ENCODE measurements at places on chromosomes 12 and 14.
A peak's percentile ranks its signal among the peaks of the same experiment; 100 is the strongest.

DNA sequence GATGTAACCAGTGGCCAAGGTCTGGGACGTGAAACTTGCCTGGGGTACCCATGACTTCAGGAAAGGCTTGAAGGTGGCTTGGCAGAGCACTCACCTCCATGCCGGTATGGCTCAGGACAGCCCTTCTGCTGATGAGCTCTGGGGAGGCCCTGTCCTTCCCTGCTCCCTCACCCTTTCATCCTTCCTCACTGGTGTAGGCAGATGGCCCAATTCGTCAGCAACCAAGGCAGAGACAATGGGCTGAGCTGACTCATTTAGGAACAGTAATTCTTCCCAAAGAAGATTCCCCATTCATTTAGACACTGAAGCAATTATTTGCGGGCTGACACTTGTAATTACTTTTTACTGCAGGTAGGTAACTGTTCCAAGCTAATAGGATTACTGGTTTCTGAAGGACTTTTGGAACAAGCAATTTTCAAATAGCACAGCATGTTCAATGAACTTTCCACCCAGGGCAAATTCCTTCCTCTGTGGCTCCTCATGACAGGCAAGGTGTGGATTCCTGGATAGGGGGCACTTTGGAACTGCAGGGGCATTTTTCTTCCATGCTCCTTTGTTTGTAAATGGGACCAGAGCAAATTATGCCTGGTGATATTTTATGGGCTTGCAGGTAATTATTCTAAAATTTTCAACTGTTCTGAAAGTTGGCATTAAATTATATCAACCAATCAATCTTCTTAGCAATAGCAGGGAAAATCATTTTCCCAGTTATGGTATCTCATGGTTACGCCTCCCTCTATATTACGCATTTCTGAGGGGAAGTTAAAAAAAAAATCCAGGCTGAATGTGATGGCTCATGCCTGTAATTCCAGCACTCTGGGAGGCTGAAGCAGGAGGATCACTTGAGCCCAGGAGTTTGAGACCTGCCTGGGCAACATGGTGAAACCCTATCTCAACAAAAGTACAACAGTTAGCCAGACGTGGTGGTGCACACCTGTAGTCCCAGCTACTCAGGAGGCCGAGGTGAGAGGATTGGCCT is 24.1 kb upstream of the NRDE2 start:
- DNase-seq = no peak

DNA sequence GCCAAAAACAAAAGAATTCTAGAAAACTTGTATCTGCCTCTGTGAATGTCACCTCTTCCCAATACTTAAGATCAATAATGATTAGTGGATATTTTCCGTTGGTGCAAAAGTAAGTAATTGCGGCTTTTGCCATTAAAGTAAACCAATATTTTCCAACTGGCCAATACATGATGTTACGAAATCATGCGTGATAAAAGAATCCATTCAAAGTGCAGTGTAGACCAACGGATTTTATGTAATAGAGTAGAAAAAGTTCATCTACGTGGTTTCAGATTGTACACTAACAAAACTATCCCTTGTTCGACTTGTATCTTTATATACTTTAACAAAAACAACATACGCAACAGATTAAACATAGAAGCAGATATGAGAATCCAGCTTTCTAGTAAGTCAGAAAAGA is 626 bp upstream of the ZNF268 start:
- DNase-seq = no peak

GRCh38 chr12:100584256-100584655 is 10.8 kb downstream of the GAS2L3 start:
- DNase-seq = no peak

GRCh38 chr12:20194171-20194570 is 174.2 kb upstream of the PDE3A start:
- no peak for DNase-seq

DNA sequence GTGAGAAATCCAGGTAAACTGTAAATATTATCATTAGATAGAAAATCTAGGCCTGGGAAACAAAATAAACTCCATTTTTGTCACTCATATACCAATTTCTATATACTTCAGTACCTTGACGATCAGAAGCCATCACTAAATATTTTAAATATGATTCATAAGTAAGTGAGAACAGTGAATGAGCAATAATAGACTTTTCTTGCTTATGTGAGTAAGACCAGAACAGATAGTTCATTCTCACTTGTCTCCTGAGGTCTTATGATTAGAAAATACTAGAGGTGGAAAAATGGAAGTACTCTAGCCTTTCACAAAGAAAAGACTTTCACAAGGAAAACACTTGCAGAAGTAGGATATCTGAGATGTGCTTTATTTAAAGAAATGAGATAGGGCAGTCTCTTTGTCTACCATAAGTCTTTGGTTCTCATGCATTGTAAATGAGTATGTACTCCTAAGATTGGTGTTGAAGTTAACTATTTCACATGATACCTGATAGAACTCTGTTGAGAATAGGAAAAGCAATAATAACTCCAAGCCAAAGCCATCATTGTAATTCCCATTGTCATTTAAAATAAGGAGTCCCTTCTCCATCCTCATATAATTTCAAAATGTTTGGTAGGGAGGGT is 10.1 kb upstream of the SMCO3 start:
- DNase-seq = no peak

DNA sequence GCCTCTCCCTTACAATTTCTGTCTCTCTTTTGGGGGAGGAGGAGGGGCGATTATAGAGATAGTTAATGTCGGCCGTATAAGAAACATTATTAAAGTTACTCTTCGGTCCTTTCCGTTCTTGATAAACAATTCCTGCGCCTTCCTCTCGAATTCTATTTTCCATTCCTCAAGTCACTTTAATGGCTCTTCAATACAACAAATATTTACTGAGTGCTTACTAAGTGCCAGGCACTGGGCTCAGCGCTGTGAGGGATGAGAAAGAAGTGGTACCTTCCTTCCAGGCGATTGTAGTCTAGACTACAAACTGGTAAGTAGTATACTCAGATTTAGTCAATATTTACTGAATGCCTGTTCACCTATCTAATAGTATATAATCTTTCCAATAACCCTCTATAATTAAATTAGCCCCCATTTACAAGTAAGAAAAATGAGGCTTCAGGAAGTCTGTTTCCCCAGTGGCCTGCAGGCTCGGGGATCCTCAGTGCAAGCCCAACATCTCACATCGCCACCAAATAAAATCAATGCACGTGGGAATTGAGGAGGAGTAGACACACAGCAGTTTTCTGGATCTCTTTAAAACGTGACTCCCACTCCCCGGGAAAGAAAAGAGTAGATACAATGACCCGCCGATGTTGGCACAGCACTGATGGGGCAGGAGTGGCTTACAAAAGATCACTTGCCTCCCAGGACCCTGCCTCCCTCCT is 589 bp upstream of the ZNF219 start:
- no peak for DNase-seq

DNA sequence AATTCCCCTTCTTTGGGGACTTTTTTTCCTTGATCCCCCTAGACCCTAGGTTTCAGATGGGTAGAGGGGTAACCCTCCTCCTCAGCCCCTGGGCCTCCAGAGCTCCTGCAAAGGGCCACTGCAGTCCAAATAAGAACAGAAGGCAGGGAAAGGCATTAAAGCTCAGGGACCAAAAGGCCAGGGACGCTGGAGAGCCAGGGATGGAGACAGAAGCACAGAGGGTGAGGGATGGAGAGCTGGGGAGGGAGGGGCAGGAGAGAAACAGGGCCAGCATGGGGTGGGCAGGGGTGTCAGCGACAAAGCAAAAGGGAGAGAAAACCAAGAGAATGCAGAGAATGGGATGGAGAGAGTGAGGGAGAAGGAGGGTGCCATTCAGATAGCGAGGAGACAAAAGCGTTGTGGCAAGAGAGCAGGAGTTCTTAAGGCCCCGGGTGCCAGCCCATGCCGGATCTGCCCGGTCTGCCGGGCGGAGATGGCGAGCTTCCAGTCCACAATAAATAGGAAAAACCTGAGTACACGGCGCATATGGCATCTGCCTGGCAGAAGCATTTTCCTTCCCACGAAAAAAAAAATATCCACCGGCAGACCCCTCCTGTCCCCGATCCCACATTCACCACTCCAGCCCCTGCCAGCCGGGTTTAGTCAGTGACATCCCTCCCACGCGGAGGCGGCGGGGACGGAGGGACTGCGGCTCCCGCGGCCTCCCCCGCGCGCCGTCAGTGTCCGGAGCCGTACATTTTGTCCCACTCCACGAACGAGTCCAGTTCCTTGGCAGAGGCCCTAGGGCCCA is 28.6 kb downstream of the FIGNL2 start:
- DNase-seq = no peak

DNA sequence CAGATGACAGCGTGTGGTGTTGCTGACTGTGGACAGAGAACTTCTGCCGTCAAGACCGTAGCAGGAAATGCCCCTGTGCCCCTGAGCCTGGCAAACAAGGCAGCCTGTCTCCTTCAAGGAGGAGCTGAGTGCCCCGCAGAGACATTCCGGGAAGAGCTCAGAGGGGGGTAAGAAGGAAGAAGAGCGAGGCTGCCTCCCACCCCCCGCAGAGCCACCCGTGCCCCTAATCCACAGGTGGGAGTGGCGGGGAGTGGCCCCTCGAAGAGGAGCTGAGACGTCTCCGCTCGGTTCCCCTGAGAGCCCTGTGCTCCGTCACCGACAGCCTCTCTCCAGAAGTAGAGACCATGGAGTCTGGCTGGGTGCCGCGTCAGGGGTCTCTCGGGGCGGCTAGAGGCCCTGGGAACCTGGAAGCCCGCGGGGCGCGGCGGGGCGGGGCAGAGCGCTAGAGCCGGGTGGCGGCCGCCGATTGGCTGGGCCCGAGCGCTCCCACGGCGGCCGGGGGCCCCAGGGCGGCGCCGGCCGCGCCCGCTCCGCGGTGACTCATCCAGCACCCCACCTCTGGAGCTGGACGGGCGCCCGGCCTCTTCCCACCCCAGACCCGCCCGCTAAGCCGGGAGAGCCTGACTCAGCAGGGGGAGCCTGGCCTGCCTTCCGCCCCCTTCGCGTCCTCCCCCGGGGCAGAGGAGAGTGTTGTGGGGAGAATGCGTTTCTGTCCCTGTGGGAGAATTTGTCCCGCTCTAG is 25.2 kb upstream of the KRT78 start:
- DNase-seq = peak; percentile 63

DNA sequence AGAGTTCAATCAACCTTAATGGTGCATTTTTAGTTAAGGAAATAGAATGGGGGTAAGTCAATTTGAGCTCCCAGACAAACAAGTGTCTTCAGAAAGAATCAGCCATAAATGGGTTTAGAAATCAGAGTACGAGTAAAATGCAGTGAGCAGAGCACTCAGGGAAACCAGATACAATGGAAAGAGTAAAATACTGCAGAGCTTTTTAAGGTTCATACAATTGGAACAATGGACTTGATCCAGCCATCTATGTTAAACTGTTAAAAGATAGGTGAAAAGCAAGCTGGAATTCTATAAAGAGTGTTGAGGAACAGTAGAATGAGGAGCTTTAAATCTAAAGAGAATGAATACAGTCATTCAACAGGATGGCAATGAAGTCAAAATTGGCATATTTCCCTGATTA is 23.8 kb upstream of the PCNX4 start:
- DNase-seq = no peak

DNA sequence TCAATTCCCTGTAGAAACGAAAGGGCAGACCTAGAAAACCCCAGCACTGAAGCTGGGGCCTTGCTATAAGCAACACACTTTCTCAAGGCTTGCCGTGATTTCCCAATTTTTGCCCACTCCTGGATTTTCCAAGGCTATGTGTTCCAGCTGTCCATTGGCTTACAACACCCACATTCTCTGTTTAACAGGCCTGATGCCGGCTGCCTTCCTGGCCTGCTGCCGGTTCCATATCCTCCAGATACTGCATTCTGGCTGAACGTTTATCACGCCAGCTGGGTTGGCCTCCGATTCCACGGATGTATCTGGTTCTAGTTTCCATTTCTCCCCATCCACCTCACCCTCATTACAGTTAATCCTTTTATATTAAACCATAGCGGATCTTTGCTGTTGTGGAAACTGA is 2.0 kb upstream of the PCNX1 start:
- no peak for DNase-seq

DNA sequence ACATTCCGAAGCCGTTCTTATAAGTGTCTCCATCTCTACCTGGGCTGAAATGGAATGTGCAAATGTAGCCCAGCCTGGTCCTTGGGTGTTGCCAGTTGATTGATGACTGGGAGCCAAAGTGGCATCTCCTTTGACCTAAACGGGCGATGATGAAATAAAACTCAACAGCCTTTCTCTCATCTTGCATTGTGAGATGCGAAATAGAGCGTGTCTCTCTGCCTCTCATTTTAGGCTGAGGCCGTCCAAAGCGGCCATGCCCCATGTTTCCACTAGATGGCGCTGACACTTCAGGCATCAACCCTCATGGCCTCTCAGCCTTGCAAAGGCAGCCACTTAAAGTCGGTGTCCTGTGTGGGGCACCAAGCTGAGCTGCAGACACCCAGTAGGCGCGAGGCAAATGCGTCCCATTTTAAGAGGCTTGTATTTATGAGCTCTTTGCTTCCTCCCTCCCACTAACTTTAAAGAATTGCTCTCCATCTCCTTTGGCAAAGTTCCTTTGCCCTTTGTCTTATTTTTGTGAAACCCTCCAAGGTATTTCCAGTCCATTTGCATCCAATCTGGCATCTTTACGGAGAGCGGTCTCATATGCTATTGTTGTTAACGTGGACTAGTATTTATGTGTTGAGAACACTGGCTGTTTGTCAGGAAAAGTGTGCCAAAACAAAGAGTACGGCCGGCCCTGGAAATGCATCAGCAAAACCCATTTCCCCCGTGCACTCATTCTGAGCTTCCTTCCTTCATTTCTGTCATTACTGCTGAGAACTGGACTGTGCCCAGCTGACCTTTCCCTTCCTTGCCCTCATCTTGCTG is 25.0 kb downstream of the GPRC5A start:
- peak; percentile 87 for DNase-seq

DNA sequence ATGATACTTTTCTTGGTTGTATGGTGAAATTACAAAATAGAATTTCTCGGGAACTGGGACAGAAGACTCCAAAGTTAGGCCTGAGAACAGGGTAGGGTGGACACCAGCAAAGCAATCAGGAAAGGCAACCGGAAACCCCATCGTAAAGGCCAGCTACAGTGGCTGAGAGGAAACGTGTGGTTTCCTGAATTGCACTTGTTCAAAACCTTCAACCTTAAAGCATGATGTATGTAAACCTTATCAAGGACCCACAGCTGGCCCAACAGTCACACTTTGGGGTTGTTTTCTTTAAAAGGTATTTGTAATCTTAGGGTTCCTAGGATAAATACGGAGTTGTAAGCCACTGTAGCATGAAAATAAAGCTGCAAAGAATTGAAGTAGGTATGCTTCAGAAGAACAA is 2.2 kb upstream of the PTGDR start:
- DNase-seq = no peak

DNA sequence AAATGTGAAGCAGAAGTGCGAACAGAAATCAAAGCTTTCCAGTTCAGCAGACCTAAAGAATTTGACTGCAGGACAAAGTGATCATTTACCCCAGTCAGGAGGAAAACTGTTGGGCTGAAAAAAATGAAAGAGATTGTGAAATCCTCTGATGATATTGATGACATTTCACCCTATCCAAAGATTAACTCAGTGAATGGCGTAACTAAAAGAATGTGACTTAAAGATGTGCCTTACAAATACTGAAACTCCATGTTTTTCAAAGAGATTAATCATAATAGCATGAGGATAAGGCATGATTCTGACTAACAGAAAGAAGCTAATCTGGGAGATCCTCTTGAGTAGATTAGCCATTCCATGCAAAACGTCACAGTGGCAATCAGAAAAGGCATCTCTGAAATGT is 225.6 kb downstream of the DUSP6 start:
- no peak for DNase-seq
